Activated naive CD4-positive, alpha-beta T cell treated with anti-CD3 and anti-CD28 coated beads, Interleukin-2, amount 10 ng/mL, durations not matched to agents 7 days and 5 days (primary cell): ENCODE measurements at places on chromosomes 16 and 17.

GRCh38 chr17:77140878-77141767 lies at the start of gene SEC14L1:
Gene SEC14L1, plus strand, starts transcription at chr17:77140969. Its CDS starts 2,628 bp downstream, at chr17:77143597.
- peak; percentile 53 for DNase-seq

- no peak for DNase-seq
These were observed 45.8 kb downstream of the MPRIP start for GRCh38 chr17:17088086-17088485.

- DNase-seq: no peak
These were observed 26.7 kb downstream of the ASPA start for GRCh38 chr17:3502466-3502865.

DNA sequence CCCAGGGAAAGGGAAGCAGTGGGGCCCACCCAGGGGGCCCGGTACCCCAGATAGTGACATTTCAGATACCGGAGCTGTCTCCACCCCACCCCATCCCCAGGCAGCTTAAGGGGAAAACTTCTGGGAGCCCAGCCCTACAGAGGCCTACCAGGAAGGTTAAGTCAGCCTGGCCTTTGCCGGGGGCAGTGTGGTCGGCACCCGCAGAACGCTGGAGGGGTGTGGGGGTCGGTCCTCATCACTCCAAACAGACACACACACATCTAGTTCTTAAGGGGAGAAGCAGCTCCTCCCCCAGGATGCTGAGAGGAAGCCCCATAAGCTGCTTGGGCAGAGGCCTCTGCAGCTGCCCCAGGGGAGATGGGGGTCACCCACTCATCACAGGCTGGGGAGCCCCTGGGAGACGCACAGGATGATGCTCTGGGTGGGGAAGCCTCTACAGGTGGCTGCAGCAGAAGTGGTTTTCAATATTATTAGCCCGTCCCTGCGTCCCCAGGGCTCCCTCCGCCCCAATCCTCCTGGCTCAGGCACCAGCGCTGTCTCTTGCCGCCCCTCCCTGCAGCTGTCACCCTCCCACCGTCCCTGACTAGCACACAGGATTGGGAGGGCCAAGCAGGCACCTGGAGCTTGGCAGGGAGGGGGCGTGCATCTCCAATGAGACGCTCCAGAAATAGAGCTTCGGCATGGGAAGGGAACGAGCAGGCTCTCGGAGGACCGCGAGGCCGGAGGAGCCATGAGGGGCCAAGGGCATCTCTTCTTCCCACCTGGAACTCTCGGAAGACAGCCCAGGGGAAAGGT lies 1.4 kb upstream of the ABR start:
- no peak for DNase-seq

- DNase-seq: no peak
These were observed 32.3 kb upstream of the TAOK1 start for GRCh38 chr17:29357821-29358232.

DNA sequence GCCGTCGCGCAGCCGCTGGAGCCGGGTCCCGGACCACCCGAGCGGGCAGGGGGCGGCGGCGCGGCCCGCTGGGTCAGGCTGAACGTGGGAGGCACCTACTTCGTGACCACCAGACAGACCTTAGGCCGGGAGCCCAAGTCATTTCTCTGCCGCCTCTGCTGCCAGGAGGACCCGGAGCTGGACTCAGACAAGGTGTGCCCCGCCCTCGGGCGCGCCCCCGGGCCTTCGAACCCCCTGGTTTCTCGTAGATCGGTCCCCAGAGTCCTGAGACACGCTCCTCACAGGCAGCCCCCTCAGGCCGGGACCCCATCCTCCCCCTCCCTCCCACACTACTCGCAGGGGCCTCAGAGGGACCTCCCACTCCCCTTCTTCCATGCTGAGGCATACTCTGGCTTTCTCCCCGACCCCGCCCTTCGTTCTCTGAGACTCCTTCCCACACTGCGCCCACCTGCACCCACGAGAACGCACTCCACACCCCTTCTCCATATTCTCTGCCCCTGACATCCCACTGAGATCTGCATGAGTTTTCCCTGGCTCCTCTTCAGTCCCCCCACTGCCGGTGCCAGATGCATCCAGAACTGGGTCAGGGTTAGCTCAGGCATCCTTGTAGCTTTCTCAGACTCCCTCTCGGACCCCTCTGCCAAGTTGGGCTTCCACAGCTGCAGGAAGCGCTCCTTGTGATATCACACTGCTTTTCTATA lies 523 bp downstream of the KCTD2 start:
- DNase-seq: peak; percentile 55

GRCh38 chr17:80876950-80877728 lies 114.5 kb upstream of the CHMP6 start:
- DNase-seq: peak; percentile 65

GRCh38 chr16:12460064-12460392 lies 343.7 kb downstream of the CPPED1 start:
- DNase-seq: no peak

DNA sequence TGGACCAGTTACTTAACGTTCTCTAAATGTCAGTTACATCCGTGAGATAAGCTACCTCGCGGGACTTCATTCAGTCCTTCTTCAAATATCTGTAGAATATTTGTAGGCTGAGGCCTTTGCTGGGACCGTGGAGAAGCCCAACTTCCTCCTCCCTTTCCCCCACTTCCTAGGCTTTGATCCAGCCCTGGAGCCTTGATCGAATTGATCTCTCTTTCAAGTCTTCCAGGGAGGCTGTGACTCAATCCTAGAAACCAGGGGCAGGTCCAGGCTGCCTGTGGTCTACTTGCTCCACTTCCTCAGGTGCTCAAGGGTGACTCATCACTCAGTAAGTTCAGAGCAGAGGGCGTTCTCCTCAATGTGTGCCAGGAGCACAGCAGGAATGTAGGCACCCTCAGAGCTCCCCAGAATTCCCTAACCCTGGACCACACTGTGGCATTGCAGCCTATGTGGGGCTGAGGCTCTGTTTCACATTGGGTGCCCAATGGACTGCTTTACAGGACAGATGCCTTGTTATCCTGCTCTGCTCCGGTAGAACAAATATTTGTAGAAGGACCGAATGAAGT lies 11.2 kb upstream of the CEP20 start:
- peak; percentile 49 for DNase-seq

DNA sequence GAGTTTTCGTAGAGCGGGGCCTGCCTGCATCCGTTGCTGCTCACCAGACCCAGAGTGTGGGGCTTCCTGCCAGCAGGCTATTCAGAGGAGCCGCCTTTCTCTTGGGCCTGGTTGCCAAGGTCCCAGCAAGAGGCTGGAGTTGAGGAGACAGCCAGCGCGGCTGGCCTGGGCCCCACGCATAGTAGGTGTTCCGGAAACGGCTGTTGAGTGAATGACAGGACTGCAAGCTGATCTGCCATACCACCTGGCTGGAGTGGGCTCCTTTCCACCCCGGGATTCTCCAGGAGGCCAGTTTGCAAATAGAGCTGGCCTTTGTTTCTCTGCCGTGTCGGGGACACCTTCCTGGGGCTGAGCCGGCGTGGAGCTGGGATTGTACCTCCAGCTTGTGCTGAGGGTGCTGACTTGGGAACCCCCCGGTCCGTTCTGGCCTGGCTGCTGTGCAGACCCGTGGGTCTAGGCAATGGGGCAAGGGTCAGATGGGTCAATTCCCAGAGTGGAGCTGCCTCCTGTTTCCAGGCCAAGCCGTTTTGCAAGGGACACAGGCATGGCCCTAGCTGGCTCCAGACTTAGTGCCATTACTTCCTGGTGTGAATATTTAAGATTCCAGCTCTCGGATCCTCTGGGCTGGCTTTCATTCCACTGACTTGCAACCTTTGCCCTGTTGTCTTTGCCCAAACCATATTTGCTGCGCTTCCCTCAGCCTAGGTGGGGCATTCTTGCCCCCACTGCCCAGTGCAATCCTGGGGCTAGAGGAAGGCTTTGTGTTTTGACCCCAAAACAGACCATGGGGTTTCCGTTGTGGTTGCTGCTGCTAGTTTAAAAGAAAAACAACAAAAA lies 68.8 kb downstream of the CMIP start:
- DNase-seq: no peak

- no peak for DNase-seq
These were observed 91.7 kb downstream of the DNAH17 start for GRCh38 chr17:78485290-78486168.

GRCh38 chr17:17051791-17052461 lies 9.7 kb downstream of the MPRIP start:
- peak; percentile 15 for DNase-seq

GRCh38 chr17:60106340-60107059 lies 27.8 kb upstream of the HEATR6 start:
- DNase-seq: no peak

- DNase-seq: no peak
These were observed 48.9 kb downstream of the GTF3C1 start for GRCh38 chr16:27500801-27501200.

DNA sequence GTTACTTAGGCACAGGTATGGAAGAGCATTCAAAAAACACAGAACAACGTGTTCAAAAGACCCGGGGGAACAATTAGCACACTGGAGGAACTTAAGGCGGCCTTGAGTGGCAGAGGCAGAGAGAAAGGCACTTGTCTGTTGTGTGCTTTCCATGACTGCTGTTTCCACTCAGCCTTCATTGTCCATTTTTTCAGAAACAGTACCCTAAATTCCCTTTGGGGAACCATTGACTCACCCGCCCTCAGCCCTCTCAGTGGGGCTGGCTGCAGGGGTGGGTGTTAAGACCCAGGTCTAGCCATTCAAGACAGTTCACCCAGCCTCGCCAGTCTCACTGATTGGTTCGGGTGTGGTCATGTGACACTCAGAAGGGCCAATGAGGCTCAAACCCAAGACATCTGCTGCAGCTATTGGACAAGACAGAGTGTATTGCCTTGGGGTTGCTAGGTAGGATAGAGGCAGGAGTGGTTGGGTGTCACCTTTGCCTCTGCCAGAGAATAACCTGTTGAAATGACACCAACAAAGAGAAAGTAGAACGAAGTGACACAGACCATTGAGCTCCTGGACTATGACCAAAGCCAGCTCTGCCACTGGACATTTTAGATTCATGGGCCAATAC lies 19.6 kb upstream of the CEP20 start:
- peak; percentile 29 for DNase-seq

- no peak for DNase-seq
These were observed 14.6 kb downstream of the COTL1 start for GRCh38 chr16:84603140-84603816.

- DNase-seq: no peak
These were observed 2.3 kb upstream of the CCNF start for GRCh38 chr16:2426941-2427361.

- DNase-seq: no peak
These were observed 57.2 kb upstream of the CIBAR2 start for GRCh38 chr16:85169333-85170065.

DNA sequence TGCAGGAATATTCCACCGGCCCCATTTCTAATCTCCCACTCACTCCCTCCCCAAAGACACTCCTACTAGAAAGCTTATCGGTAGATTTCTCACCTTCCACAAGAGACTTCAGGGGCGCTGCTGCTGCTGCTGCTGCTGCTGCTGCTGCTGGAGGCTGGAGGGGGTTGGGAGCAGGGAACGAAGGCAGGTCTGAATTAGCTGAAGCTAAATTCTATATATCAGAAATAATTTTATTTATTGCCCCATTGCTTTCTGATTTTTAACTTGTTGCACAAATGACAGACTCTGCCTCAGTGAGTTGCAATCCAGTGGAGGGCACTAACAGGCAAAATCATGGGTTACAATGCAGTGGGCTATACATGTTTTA lies 25.8 kb upstream of the HLF start:
- DNase-seq: no peak

GRCh38 chr16:75088934-75089333 lies 27.6 kb downstream of the LDHD start:
- no peak for DNase-seq

- no peak for DNase-seq
These were observed 22.9 kb downstream of the FAM20A start for GRCh38 chr17:68578236-68578635.

DNA sequence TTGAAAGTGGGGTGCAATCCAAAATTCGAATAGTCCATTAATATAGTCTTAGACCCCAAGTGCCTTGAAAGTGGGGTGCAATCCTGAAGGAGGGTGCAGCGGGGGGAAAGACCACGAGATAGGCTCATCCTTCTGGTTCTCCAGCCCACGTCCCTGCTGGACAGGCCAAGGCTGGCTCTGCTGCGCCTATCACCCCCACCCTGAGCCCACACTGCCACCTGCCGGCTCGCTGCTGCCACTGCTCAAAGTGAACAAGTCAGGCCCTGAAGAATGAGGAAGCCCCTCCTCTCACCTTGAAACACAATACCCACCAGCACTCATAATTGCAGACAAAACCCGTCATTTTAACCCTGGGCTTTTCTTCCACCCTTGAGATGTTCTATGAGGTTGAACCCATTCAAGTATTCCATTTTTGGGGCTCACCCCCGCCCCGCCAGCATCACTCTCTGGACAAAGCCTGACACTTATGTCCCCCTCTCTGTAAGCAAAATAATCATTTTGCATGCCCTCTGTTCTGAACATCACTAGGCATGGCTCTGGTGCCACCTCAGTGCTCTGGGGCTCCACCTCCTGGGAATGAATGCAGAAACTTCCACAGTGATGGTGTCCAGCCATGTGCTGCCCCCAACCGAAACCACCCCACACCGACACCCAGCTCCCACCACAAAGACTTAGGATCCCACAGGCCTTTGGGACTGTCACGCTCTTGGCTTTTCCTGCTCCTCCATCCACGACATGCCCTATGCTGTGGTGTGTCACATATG lies 56.8 kb downstream of the BEAN1 start:
- peak; percentile 84 for DNase-seq

DNA sequence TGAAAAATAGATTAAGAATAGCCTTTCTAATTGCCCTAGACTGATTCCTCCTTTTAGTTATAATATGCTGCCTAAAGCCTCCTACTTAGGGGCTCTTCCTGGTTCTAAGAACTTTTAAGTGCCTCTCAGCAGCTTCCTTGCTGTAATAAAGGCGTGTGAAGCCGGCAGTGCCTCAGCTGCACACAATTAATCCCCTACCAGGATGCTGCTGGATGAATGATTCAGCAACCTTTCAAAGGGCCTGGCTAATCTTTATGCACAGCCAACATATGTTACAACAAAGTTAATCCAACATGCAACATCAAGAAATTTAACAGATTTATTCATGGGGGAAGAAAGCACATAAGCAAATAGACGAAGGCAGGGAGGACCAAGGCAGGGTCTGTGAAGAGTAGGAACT lies 145.2 kb downstream of the PMP22 start:
- DNase-seq: no peak

DNA sequence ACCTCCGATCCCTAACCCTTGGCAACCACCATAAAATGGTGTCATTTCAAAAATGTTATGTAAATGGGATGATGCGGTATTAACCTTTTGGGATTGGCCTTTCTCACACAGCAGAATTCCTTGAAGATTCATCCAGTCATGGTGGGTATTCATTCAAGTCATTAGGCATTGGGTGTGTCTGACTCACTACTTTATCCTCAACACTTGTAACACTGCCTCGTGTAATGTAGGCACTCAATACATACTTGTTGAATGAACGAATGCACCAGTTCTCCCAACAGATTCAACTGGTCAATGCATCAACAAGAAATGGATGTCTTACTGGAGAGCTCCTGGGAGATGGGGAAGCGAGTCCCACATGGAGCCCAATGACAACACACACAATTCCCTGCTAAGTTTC lies 21.8 kb upstream of the GAN start:
- DNase-seq: no peak

- DNase-seq: no peak
These were observed 150.3 kb upstream of the C17orf78 start for GRCh38 chr17:37225465-37225864.

DNA sequence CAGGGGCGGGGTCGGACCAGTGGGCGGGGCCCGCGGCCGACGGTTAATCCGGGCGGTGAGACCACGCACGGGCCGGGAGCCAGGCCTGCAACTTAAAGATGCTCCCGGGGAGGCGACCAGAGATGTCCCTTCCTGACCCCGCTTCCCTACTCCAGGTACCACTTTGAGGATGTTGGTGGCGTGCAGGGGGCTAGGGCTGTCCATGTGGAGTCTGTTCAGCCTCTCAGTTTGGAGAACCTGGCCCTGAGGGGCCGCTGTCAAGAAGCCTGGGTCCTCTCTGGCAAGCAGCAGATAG lies 580 bp downstream of the RANGRF start:
- DNase-seq: peak; percentile 80
